ENCODE measurements at places on chromosomes 16 and 17. TPM values are rescaled to one million over a fixed set of nuclear protein-coding genes. Genes with fewer than 3 reads are reported as not detected.
A peak's percentile ranks its signal among the peaks of the same experiment; 100 is the strongest.

Gene DCAKD
- polyA plus RNA-seq, result 15.3 TPM

Gene TAC4
- not detected for polyA plus RNA-seq

Gene NOTUM
- 0.80 TPM for polyA plus RNA-seq

Gene NKD1
- 0.32 TPM for polyA plus RNA-seq

Gene CX3CL1
- 13.7 TPM for polyA plus RNA-seq

Gene OR1A1
- polyA plus RNA-seq, result not detected

Gene ZNF646
- polyA plus RNA-seq, result 7.6 TPM

Gene PLCG2
- polyA plus RNA-seq, result 2.5 TPM

- peak; percentile 80 for DNase-seq
These were observed 1.2 kb upstream of the MIF4GD start for GRCh38 chr17:75271955-75272847.

DNA sequence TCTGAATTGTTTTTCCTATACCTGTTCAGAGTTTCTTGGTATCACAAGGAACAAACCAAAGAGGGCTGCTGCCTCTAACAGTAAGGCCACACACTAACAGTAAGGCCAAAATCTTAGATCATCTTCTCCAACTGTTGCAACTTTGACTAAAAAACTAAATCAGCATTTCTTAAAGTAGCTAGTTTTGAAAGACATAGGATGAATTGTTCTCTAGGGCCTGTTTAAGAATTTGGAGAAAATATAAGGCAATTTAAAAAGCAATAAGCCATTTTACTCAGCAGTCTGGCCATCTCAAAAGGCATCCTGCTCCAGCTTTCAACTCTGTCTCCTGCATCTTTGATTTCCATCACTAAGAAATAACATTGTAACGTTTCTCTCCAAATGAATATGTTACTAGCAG lies 105.0 kb upstream of the MON1B start:
- DNase-seq, result no peak

DNA sequence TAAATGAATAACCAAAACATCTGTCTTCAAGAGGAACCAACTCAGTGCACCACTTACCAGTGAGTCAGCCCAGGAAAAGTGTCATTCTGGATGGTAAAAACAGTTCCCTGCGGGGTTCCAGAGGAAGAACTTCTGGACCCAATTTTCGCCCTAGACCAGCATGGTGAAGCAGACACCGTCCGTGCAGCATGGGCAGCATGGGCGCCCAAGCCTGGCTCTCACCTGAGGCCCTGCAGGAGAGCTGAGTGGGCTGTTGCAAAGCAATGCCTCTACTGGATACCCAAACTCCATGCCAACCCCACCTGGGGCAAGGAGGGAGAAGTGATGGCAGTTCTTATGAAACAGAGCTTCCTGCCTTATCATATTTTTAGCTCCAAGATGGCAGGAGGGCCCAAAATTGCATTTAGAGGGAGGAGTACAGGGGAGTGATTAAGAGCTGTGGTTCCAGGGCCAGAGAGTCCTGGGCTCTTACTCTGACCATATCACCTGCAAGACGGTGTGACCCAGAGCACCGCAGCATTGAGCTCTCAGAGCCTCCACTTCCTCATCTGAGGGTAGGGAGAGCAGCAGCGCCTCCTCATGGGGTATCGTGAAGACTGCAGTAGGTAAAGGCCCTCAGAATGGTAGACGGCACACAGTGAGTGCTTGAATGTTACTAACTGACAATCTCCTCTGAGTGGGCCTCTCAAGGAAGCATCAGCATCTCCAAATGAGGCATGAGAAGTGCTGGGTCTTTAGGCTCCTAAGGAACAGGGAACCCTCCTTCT lies 16.6 kb upstream of the INPP5K start:
- no peak for DNase-seq

- no peak for DNase-seq
These were observed 605.5 kb downstream of the RBFOX1 start for GRCh38 chr16:7938175-7938574.

GRCh38 chr17:82587234-82588086 lies 60.8 kb downstream of the WDR45B start:
- DNase-seq, result no peak

DNA sequence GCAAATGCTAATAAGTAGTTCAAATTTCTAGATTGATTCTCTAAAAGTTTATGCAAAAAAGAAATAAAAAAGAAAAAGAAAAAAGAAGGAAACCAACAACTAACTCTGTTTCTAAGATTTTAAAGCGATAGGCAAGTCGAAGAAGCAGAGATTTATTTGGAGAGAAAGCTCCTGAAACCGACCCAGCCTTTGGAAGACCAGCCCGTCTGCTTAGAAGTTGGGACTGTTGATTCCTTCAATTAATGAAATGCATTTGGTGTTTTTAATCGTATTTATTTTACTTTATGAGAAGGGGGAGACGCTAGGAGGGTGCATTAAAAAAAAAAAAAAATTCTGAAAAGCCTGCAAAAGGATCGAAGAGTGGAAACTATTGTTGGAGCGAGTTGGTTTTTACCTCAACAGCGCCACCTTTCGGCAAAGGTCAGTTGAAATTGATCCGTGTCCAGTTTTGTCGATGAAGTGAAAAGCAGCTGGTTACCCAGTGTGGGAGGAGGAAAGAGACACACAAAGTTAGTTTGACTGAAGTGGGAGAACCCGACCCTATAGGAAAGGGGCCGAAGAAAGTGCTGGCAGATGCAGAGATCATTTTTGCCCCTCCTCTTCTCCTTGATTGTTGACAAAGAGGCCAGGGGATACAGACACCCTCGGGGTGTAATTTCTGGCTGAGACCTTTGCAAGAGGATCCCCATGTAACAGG lies 1.5 kb upstream of the MAF start:
- DNase-seq, result peak; percentile 82

- no peak for DNase-seq
These were observed 7.8 kb upstream of the ASGR2 start for GRCh38 chr17:7122381-7122780.

DNA sequence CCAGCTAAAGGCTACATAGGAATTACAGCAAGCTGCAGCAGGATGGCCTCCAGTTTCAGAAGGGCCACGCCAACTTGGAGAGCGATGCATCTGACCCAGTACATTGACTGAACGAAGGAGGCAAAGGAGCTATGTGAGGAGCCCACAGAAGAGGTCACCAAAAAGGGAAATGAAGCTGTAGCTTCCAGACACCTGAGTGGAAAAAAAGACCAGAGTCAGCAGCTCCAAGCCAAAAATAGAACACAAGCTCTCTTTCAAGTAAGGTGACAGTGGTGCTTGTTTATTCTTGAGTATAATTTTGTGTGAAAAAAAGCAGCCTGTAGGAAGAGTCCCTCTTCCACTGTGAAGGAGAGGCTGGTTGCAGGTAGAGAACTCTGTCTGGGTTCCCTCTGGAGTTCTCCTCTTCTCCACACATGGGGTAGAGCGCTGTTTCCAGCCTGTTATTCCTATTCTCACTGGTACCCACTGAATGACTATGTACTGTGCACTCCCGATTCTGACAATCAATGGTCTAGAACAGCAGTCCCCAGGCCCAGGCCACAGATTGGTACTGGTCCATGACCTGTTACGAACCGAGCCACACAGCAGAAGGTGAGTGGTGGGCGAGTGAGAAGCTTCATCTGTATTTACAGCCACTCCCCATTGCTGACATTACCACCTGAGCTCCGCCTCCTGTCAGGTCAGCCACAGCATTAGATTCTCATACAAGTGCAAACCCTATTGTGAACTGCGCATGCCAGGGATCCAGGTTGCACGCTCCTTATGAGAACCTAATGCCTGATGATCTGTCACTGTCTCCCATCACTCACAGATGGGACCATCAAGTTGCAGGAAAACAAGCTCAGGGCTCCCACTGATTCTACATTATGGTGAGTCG lies 15.1 kb downstream of the CCL4 start:
- no peak for DNase-seq

- no peak for DNase-seq
These were observed 96.6 kb downstream of the HIC1 start for GRCh38 chr17:2151358-2152033.

- DNase-seq, result peak; percentile 34
These were observed 24.6 kb downstream of the GPT2 start for GRCh38 chr16:46908540-46909372.

GRCh38 chr17:65442250-65442649 lies 119.2 kb downstream of the AXIN2 start:
- no peak for DNase-seq

DNA sequence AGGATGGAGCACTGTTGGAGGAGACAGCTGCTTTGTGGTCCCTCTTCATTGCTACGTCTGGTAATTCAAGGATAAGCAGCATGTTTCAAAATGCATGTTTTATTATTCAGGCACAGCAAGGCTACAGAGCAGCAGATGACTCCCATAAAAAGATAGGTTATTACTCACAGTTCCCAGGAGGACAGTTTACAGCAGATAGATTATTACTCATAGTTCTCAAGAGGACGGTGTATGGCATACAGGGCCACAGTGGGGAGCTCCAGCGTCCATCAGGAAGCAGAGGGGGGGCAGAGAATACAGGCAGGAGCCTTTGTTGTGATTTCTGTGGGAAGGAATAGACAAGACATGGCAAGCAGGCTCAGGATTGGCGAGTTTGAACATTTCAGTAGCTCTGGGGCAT lies 72.9 kb downstream of the DNAH9 start:
- DNase-seq, result no peak

DNA sequence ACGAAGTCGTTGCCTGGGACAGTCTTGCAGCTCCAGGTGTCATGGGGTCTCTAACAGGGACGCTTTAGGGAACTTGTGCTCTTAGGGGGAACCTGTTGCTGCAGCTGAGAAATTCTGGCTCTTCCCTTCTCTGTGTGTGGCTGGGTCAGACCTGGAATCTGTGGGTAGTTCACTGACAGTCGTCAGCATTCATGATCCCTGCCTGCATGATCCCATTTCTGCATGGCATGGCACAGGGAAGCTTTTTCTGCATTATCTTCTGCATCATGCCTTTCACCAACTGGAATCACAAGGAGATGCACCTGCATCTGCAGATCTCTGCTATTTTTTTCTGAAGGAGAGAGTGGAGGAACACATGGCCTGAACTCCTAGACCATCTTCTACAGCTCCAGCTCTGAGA lies 85.6 kb downstream of the SOX9 start:
- DNase-seq, result no peak

DNA sequence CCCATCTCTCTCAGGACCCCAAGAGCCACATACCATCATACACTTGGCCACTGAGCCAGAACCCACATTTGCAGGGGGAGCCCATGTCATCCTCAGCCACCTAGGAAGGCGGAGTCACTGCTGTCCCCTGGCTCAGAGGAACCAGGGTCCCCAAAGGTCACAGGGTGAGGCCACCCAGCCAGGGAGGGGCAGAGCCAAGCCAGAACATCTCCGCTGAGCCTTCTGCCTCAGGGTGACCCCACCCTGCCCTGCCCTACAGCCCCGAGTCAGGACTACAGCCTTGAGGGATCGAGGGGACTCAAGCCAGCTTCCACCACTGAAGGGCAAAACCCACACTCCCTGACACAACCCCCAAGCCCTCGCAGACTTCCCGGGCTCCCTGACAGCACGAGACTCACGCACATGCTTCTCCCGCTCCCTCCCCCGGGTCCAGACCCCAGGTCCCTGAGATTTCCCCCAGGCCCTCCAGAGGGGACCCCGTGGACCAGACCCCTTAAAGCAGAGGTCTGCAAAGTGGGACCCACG lies 17.4 kb downstream of the PIEZO1 start:
- no peak for DNase-seq

- DNase-seq, result no peak
These were observed 13.5 kb downstream of the CACNA1G start for GRCh38 chr17:50573866-50574611.

GRCh38 chr16:64830653-64831052 lies 291.2 kb downstream of the CDH11 start:
- DNase-seq, result no peak

- no peak for DNase-seq
These were observed 7.3 kb upstream of the TSPOAP1 start for GRCh38 chr17:58335779-58336455.

- no peak for DNase-seq
These were observed 48.8 kb downstream of the PIMREG start for GRCh38 chr17:6492892-6493674.

DNA sequence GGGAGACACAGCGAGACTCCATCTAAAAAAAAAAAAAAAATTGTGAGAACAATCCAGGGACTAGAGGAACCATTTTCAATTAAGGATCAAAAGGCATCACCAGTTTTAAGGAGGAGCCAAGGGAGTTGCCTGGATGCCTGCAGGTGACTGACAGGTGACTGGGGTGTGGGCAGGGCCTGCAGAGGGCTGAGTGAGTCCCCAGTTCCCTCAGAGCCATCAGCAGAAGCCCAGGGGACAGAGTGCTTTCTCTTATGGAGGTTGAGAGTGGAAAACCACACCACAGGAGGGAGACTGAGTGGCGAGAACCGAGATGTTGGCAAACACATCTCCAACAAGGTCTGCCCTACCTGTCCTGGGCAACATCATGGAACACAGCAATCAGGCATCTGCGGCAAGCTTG lies 27.1 kb upstream of the CREBBP start:
- DNase-seq, result no peak

DNA sequence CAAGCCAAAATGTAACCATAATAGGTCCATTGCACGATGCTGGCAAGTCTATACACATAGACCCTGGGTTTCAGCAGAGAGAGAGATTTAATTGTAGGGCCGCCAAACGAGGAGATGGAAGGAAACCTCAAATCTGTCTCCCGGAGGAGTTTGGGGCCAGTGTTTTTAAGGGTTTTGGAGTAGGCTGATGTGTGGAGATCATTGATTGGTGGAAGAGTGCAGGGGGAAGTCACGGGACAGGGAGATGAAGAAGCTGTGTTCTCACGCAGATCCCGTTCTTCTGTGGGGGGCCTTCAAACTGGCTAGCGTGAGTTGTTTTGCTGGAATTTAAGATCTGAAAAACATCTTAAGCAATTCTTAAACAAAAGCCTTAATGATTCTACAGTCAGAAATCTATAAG lies 84.8 kb downstream of the KATNIP start:
- no peak for DNase-seq

GRCh38 chr17:57538736-57539456 lies 206.2 kb downstream of the CCDC182 start:
- DNase-seq, result no peak

DNA sequence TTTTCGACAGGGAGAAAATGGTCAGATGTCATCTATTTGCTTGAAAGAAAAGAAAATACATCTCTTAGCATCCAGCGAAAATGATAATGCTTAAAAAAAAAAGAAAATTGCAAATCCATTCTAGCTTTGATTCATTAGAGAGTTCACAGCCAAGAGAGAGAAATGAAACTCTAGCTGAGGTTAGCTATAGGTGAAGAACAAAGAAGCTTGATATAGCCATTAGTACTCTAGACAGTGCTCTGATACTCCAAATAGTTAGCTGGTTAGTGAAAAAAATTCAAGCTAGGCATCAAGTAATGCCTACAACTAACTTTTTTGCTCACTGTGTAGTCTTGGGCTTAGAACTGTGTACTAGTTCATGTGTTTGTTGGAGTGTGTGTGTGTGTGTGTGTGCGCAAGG lies 721.6 kb upstream of the SOX9 start:
- no peak for DNase-seq

DNA sequence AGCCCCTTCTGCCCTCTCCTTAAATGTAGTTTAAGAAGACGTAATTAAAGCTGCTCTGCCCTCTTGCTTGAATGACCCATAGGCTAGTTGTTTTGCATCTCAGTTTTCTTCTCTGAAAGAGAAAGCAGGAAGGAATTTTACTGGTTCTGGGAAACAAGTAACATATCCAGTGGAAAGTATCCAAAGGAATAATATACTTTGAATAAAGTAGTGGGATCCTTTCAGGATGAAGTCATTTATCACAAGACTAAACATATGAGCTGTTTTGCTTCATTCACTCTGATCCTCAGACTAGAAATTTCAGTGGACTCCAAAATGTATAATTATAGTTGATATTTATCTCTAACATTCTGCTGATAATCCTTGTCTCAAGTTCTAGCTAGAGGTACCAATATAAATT lies 1297.6 kb upstream of the GOT2 start:
- no peak for DNase-seq
